ENCODE measurements at places on chromosomes 1 and 21.

GRCh38 chr1:239357867-239358266, 28.5 kb upstream of the CHRM3 start:
- no peak for DNase-seq

GRCh38 chr1:178536329-178536728, 23.4 kb downstream of the TEX35 start:
- no peak for DNase-seq

DNA sequence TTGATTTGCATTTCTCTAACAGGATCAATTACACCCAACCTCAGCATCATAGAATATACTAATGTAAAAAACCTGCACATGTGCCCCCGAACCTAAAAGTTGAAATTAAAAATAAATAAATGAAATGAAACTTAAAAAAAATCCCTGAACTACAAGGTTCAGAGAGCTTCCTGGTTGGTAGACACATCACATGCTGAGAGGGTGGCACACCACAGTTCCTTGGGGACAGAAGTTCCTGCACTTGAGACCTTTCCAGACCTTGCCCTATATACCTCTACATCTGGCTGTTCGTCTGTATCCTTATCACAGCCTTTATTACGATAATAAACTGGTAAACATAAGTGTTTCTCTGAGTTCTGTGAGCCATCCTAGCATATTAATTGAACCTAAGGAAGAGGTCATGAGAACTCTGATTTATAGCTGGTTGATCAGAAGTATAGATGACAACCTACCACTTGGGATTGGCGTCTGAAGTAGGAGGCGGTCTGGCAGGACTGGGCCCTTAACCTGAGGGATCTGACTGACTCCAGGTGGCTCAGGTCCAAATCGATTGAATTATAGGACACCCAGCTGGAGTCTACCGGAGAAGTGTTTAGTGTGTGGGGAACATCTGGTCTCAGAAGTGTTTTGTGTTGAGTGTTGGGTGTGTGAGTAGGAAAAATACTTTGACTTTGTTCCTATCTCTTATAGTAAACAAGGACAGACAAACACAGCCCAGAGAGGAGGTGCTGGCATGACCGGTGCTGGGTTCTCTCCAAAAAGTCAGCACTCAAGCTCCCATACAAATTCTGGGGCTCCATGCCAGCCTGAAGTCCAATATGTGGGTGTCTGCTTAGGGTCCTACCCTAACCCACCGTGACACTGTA, 19.0 kb downstream of the C1orf115 start:
- DNase-seq, result no peak

DNA sequence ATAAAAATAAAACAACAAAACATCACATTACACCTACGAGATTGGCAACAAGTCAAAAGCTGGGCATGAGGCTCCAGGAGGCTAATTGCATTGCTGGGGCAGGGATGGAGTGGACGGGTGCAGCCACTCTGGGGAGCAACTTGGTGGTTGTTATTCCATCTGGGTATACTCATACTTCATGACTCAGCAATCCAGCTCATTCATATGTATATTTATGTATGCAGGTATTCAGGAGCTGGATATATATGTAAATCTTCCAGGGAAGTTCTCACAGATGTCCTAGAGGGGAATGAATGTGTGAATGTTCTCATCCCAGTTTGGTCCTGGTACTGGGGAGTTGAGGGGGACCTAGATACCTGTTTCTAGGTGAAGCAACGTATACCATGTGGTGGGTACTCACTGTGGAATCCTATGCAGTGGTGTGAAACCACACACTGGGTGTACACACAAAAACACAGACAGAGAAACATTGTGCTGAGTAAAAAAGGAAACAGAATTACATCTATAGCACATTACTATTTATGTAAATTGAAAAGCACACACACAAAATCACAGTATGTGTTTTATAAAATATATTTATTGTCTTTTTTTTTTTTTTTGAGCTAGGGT, 79.7 kb upstream of the RAB4A start:
- no peak for DNase-seq

DNA sequence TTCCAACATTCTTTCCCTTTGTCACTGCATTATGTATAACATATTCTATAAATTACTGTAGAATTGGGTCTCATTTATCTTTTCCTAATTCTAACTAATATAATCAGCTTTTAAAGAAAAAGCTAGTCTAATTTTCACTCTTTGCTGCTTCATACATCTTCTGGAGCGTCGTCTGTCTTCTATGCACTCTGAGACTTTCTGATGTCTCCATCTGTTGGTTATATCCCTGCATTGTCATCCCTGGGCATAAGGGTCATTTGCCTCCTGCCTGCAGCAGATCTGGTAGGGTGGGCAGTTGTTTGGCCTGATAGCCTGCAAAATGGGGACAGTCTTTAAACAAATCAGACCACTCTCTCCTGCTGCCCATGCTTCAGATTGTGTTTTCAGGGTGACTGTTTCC, 40.8 kb upstream of the DYNLT5 start:
- peak; percentile 52 for DNase-seq

GRCh38 chr21:46336603-46337002, 12.6 kb downstream of the PCNT start:
- DNase-seq, result no peak

GRCh38 chr1:165114022-165114888, 242.3 kb downstream of the LMX1A start:
- peak; percentile 76 for DNase-seq

GRCh38 chr1:56077206-56077605, 502.2 kb downstream of the PLPP3 start:
- DNase-seq, result no peak

DNA sequence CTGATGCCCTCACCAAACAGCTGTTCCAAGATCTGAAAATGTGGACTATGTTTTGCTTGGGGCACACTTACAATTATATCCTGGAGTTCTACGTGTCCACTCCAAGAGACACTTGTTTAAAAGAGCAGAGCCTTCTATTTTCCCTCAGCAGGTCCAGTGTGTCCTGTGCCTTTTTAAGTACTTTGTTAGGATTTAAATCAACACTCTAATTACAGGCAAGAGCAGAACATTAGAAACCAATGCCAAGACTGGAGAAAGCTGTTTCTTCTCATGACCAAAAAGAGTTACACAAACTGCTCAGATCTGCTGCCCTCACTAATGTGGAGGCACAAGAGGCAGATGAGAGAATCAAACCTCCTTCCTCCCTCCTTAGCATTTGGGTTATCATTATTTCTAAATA, 452.9 kb downstream of the LMO4 start:
- no peak for DNase-seq

GRCh38 chr1:52158218-52158617, 16.3 kb downstream of the ZFYVE9 start:
- DNase-seq, result no peak

DNA sequence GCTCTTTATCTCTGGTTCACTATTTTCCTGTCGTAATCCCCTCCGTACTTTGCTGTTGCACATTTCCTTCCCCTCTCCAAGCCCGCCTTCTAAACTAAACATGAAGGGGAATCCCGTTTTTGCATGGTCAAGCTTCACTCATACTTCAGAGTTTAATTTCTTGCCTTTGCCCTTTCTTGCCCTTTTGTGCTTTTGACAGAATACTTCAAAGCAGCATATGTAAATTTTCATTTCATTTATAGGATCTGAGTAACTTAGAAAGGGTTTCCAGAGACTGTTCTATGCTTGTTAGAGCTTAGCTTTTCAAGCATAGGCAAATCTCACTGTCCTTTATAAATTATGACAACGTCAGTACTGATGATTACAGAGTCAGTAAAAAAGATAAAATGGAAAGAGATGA, 27.7 kb downstream of the SPATA45 start:
- no peak for DNase-seq

GRCh38 chr1:172351754-172352161, 68.7 kb upstream of the C1orf105 start:
- no peak for DNase-seq

- DNase-seq, result no peak
Measured at GRCh38 chr1:87647430-87648177, 318.9 kb downstream of the LMO4 start.

DNA sequence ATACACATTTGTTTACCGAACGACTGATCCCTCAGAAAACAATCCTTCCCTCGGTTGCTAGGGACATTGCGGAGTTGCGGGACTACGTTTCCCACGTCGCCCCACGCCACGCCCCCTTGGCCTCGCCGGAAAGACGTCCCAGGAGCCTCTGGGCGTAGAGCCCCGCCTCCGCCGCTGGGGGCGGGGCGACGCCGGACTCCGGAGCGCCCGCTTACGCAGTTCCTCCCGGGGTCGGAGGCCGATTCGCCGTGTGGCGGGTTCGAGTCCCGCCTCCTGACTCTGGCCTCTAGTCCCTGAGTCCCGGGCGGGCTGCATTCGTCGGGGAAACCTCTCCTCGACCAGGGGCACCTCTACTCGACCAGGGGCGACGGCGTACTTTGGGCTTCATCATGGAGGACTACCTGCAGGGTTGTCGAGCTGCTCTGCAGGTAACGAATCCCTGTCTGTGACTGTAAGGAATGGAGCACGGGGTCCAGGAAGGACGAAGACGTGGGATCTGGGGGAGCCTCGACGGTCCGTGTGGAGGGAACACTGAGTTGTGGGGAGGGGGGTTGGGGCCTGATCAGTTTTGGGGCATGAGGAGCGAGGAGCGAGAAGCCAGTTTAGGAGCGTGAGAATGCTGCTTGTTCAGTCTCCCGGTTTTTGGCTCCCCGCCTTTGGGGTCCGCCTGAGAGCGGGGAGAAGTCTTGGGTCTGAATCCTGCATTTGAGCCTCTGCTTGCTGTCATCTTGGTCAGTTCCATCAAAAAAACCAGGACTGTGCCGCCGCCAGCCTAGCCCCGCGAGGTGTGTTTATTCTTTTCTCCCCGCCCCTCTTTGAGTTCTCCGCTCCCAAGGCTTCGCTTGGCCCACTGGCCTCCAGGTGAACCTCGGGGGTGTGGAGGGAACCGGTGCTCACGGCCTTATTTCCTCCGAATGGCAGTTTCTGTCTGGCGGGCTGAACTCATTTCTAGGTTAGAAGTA, at the start of gene PRUNE1:
Gene PRUNE1, plus strand, starts transcription at position 206 of the 962 bp plus-strand sequence. Its CDS starts 184 bp downstream, at position 390.
- peak; percentile 99 for DNase-seq

DNA sequence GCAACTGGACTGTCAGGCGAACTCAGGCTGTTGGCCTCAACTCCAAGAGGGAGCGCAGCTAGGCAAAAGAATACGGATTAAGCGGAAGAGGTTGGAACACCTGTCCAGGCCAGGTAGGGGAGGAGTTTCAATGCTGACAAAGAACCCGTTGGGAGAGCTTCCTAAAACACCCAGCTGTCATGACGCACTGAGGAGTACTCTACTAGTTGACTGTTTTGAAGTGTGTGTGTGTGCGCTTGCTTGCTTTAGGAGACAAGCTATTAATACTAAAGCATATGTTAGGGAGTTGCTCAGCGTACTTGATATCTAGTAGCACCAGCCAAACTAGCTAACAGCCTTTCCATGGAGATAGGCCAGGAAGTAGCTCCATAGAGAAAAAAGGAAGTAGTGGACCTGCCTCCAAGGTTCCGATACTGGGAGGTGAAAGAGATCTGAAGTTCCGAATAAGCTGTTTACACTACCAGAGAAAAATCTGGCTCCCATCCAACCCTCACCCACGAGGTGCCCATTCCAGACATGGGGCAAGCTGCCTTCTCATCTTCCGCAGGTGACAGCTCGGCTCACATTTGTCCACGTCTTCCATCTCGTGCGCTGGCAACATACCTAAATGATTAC, 974 bp upstream of the FNBP1L start:
- DNase-seq, result peak; percentile 85

GRCh38 chr1:229298887-229299503, 28.1 kb downstream of the RAB4A start:
- DNase-seq, result no peak

- DNase-seq, result peak; percentile 99
Measured at GRCh38 chr1:145964328-145965118, at the start of the genes ANKRD34A and POLR3GL. Gene ANKRD34A, minus strand, starts transcription at chr1:145964575. Its CDS starts 2,816 bp downstream, at chr1:145961759. Gene POLR3GL, plus strand, starts transcription at chr1:145964690. Its CDS starts 10,176 bp downstream, at chr1:145974866.

DNA sequence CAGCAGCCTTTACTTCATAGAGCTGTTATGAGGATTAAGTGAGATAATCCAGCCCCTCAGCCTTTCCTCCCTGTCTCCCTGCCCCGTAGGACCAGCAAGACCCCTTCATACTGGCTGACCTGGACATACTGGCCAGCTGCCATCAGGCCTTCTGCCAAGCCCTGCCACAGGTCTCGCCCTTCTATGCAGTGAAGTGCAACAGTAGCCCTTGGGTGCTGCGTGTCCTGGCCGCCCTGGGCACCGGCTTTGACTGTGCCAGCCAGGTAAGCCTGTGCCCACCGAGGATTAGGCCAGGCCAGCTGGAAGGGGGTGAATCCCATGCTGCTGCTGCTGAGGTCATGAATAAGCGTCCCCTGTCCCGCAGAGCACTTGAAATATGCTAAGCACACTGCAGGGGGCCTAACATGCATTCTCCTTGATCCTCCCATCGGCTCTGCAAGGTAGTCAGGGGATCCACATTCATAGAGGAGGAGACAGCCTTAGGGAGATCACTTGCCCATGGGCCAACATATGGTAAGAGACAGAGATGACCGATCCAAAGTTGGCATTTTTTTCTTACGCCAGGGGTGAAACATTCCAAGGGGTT, 73.3 kb upstream of the TINAGL1 start:
- no peak for DNase-seq

DNA sequence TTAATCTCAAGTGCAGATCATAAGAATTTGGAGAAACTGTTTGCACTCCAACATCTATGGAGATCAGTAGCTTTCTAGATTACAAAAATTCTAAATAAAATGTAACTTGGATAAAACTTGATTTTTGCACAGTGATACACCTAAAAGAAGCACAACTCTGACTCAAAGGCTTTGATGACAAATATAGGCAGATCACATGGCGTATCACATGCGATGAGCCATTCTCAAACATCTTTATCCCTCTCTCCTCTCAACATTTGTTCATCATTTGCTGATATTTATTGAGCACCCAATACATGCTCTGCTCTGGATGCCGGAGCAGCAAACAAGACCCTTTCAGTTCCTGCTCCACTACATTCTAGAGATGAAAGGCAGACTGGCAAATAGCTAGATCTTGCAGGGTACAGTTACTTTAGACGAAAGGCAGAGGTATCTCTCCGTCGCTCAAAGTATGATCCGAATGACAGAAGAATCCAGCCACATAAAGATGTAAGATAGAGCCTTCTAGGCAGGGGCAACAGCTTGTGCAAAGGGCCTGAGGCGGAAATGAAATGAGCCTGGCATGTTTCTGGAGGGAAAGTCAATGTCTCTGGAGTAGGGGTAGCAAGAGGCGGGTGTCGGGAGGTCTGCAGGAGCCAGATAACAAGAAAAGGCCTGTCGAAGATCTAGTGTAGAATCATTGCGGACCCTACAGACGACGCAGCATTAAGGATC, 145.8 kb upstream of the ERRFI1 start:
- DNase-seq, result no peak

- DNase-seq, result no peak
Measured at GRCh38 chr1:116997636-116998035, 3.9 kb upstream of the CD101 start.

GRCh38 chr1:203166192-203166940, 9.3 kb downstream of the MYBPH start:
- no peak for DNase-seq

GRCh38 chr1:81974883-81975555, 174.3 kb downstream of the ADGRL2 start:
- no peak for DNase-seq

- no peak for DNase-seq
Measured at GRCh38 chr1:88204111-88204510, 480.0 kb upstream of the PKN2 start.

GRCh38 chr1:33130297-33130696, 49.3 kb downstream of the AZIN2 start:
- peak; percentile 41 for DNase-seq

- no peak for DNase-seq
Measured at GRCh38 chr1:83950106-83950661, 48.7 kb downstream of the TTLL7 start.

- DNase-seq, result peak; percentile 41
Measured at GRCh38 chr1:117646007-117646811, 40.4 kb downstream of the TENT5C start.

Data from OCI-M1 (cell line).